ENCODE measurements at places on chromosomes 13 and 19.
A peak's percentile ranks its signal among the peaks of the same experiment; 100 is the strongest.

DNA sequence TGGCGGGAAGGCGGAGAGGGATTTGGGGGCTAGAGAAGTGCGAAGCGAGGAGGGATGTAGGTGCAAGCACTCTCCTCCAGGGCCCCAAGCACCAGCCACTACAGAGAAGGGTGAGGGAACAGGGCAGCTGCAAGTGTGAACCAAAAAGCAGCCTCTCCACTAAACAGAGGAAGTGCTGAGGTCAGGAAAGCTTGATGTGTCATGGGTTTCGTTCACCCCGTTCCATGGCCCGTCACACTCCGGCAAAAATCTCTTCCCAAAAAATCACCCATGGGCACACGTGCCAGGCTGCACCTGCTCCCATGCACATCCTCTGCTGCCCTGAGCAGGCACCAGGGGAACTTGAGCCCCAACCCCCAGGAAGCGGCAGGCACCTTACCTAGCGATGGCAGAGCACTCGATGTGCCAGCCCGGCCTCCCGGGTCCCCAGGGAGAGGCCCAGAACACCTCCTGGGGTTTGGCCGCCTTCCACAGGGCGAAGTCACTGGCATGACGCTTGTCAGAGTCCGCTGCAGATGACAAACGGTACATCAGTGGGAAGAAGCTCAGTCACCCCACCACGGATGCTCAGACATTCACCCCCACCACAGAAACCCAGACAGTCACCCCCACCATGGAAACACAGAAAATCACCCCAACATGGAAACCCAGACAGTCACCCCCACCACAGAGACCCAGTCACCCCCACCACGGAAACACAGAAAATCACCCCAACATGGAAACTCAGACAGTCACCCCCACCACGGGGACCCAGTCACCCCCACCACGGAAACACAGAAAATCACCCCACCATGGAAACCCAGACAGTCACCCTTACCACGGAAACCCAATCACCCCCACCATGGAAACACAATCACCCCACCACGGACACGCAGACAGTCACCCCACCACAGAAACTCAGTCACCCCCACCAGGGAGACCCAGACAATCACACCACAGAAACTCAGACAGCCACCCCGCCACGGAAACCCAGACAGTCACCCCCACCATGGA is 29.0 kb downstream of the CARS2 start:
- peak; percentile 71 for DNase-seq

DNA sequence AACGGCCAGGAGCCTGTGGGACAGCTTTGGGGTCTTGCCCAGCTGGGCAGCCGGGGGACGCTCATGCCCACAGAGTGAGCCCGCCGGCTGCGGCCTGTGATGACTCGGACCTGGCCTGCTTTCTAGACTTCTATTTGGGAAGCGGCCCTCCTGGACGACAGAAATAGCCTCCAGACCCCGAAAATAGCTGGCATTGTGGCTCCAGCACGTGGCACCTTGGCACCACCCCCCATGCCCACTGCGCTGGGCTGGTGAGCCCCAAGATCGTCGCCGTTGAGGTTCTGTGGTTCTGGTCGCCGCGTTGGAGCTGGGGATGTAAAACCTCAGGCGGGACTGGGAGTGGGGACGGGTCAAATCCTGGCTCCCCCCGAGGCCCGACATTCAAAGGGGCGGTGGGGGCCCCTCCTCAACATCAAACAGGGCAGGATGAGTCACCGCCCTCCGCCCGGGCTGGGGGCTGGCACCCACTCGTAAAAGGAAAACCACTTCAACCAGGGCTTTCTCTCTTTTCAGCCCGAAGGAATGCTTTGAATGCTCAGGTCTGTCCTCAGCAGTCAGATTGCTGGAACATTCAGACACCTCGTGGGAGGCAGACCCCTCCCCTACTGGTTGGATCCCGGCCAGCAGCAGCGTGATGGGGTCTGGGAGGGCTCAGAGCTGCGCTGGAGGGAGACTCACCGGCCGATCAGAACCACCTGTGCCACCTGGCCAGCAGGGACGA is 42.1 kb downstream of the GADD45B start:
- no peak for DNase-seq

- DNase-seq: no peak
These were observed 57.9 kb upstream of the LRCH1 start for GRCh38 chr13:46495066-46495465.

- peak; percentile 43 for DNase-seq
These were observed 957 bp downstream of the NUMBL start for GRCh38 chr19:40689339-40690049.

GRCh38 chr13:29073755-29074154 is 253.6 kb downstream of the MTUS2 start:
- no peak for DNase-seq

Measured in suppressor macrophage (primary cell).